ENCODE measurements at places on chromosomes 12 and 14. TPM values are rescaled to one million over a fixed set of nuclear protein-coding genes. Genes with fewer than 3 reads are reported as not detected.

Gene HOXC4
- total RNA-seq = 2.7 TPM

Gene AICDA
- 0.84 TPM for total RNA-seq

Gene ANO4
- total RNA-seq = not detected

Gene PLXNC1
- 9.6 TPM for total RNA-seq

Gene KRT82
- not detected for total RNA-seq

Gene KSR2
- total RNA-seq = not detected

Gene SCN8A
- total RNA-seq = 3.3 TPM

Gene LMO3
- total RNA-seq = 26.6 TPM

Gene CLEC4C
- not detected for total RNA-seq

Gene KRT76
- not detected for total RNA-seq

Gene TMEM117
- total RNA-seq = 18.9 TPM

Gene KRT85
- total RNA-seq = not detected

Gene LRRIQ1
- total RNA-seq = 3.6 TPM

Gene LBHD2
- total RNA-seq = not detected

Gene ERBB3
- 96.7 TPM for total RNA-seq

Gene INHBC
- not detected for total RNA-seq

Gene PLEKHG7
- total RNA-seq = 1.2 TPM

Gene GARIN6
- total RNA-seq = not detected

Gene CCDC198
- not detected for total RNA-seq

Gene PAPLN
- 314 TPM for total RNA-seq

Gene NR2C1
- 64.5 TPM for total RNA-seq

Gene PPP1R1A
- 77.6 TPM for total RNA-seq

Gene OASL
- not detected for total RNA-seq

Gene GPR132
- 7.7 TPM for total RNA-seq

Gene KRT2
- total RNA-seq = not detected

Gene FLRT2
- total RNA-seq = 58.6 TPM

Gene VDR
- 0.78 TPM for total RNA-seq

Gene VRTN
- not detected for total RNA-seq

Gene SSPN
- 54.4 TPM for total RNA-seq

Gene HOXC9
- 4.4 TPM for total RNA-seq

Gene BICDL1
- 1.5 TPM for total RNA-seq

Gene PYGL
- 84.6 TPM for total RNA-seq

Gene EML5
- total RNA-seq = 0.84 TPM

Gene OAS1
- total RNA-seq = 8.2 TPM

Gene TAS2R46
- 12.6 TPM for total RNA-seq

Gene TMEM253
- total RNA-seq = 0.44 TPM

Gene KITLG
- total RNA-seq = 18.2 TPM

Gene CEBPE
- not detected for total RNA-seq

Gene MYF5
- total RNA-seq = not detected

Gene LMNTD1
- total RNA-seq = not detected

Gene HHIPL1
- total RNA-seq = 2.9 TPM

Gene TAS2R43
- total RNA-seq = 4.5 TPM

Gene CFAP54
- total RNA-seq = 1.2 TPM

Gene BATF
- 6.3 TPM for total RNA-seq

Gene CINP
- total RNA-seq = 37.3 TPM

Gene KRT71
- not detected for total RNA-seq

Gene BIN2
- total RNA-seq = 11.1 TPM

Gene CD27
- not detected for total RNA-seq
